Activated CD4-positive, alpha-beta memory T cell treated with anti-CD3 and anti-CD28 coated beads, Interleukin-2, amount 10 ng/mL, durations not matched to agents 7 days and 5 days (primary cell): ENCODE measurements at places on chromosomes 4 and X.
A peak's percentile ranks its signal among the peaks of the same experiment; 100 is the strongest.

- H3K36me3 ChIP-seq, result no peaks in the 10 kb centered on the region
- H3K27me3 ChIP-seq, result no peaks in the 10 kb centered on the region
- peak; percentile 16 for DNase-seq
- no peak overlapping the region for H3K27ac ChIP-seq
- peak overlapping the region; percentile 61 for H3K4me3 ChIP-seq
These were observed 36.4 kb upstream of the RBM41 start for GRCh38 chrX:107154787-107155620.

GRCh38 chr4:78776729-78777575, 802 bp downstream of the BMP2K start:
- H3K4me3 ChIP-seq, result peak overlapping the region; percentile 84
- peak; percentile 63 for DNase-seq

DNA sequence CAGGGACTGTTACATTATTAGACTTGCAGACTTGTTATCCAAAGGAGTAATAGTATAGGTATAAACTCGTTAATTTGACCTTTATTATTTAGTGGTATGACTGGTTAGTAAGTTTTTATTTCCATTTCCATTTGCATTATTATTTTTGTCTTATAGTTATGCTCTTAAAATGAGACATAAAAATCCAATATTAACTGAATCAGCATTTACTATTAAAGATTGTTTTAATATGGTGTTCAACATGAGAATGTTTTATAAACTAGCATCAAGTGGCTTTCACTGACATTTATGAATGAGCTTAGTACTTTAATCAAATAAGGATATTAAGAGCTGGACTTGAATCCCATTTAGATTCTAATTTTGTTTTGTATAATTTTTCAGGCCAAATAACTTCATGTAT, 228.1 kb upstream of the HAND2 start:
- no peak overlapping the region for H3K27ac ChIP-seq
- no peaks in the 10 kb centered on the region for H3K4me1 ChIP-seq
- H3K36me3 ChIP-seq, result no peaks in the 10 kb centered on the region
- DNase-seq, result no peak
- no peak overlapping the region for H3K4me3 ChIP-seq

GRCh38 chr4:1568855-1569460, 115.2 kb downstream of the FAM53A start:
- no peaks in the 10 kb centered on the region for H3K27me3 ChIP-seq
- DNase-seq, result no peak
- H3K4me1 ChIP-seq, result peaks cover 3% of the 10 kb centered on the region
- no peak overlapping the region for H3K27ac ChIP-seq

GRCh38 chrX:134654398-134655012, 3.8 kb downstream of the PLAC1 start:
- H3K4me1 ChIP-seq, result peaks cover 11% of the 10 kb centered on the region
- H3K4me3 ChIP-seq, result no peak overlapping the region
- H3K27ac ChIP-seq, result no peak overlapping the region
- peak; percentile 14 for DNase-seq
- no peaks in the 10 kb centered on the region for H3K36me3 ChIP-seq

DNA sequence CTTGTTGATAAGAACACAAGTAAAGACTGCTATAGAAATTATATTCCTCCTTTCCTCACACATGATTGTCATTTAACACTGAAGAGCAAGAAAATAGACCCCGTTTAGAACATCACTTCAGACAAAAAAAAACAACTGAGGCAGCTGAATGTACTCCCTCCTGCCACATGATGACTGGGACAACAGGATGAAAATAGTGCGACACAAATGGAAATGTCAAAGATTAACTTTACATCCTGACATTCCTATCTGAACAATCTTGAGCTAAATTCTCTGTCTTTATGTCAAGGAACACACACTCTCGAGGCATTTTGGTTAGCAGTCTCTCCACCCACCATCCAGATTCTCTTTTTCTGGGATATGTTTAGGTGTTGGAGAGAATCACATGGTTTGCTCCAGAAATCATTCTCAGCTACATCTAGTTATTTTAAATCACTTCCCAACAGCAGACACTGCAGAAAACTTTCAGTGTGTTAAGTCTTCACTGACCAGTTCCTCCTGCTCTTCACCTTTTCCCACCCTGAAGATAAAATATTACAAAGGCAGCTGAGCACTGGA, 16.3 kb upstream of the KCNIP4 start:
- no peak overlapping the region for H3K27ac ChIP-seq
- no peaks in the 10 kb centered on the region for H3K4me1 ChIP-seq
- no peak for DNase-seq
- no peaks in the 10 kb centered on the region for H3K27me3 ChIP-seq
- H3K4me3 ChIP-seq, result no peak overlapping the region
- H3K36me3 ChIP-seq, result no peaks in the 10 kb centered on the region

DNA sequence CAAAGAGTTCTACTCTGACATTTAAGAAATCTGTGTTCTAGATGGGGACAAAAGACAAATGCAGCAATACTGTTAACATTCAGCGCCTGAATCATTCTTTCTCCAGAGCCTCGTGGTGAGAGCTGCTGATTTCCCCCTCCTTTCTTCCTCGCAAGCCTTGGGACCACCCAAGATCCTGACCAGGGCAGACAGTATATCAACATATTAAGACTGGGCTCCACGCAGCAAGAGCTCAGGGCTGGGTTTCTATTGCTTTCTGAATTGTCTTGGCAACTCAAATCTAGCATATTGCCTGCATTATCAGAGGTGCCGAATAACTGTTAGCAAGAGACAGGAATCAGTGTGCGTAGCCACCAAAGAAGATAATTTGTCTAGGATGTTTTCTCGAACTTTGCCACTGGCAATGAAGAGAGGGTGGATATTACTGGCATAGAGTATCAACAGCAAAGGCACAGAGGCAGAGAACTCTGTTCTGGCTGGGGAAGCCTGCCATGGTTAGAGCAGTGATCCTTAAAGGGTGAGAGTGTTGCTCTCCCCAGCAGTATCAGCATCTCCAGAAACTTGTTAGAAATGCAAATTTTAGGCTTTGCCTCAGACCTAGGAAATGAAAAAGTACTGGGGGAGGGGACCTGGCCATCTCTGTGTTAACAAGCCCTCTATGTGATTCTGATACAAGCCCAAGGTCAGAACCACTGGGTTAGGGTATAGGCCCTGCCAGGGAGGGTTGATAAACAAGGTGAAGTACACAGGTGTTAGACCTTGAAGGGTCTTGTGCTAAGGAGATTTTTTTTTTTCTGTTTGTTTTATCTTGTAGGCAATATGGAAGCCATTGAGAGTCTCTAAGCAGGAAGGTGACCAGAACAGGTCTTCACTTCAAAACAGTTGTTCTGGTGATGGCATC, 46.2 kb upstream of the MID1IP1 start:
- no peaks in the 10 kb centered on the region for H3K27me3 ChIP-seq
- no peak overlapping the region for H3K4me3 ChIP-seq
- H3K36me3 ChIP-seq, result no peaks in the 10 kb centered on the region
- H3K27ac ChIP-seq, result no peak overlapping the region
- DNase-seq, result no peak

GRCh38 chr4:146545102-146545501, 23.4 kb upstream of the SLC10A7 start:
- H3K4me1 ChIP-seq, result no peaks in the 10 kb centered on the region
- no peaks in the 10 kb centered on the region for H3K36me3 ChIP-seq
- no peak overlapping the region for H3K4me3 ChIP-seq
- DNase-seq, result no peak
- peaks cover 27% of the 10 kb centered on the region for H3K27me3 ChIP-seq
- no peak overlapping the region for H3K27ac ChIP-seq

DNA sequence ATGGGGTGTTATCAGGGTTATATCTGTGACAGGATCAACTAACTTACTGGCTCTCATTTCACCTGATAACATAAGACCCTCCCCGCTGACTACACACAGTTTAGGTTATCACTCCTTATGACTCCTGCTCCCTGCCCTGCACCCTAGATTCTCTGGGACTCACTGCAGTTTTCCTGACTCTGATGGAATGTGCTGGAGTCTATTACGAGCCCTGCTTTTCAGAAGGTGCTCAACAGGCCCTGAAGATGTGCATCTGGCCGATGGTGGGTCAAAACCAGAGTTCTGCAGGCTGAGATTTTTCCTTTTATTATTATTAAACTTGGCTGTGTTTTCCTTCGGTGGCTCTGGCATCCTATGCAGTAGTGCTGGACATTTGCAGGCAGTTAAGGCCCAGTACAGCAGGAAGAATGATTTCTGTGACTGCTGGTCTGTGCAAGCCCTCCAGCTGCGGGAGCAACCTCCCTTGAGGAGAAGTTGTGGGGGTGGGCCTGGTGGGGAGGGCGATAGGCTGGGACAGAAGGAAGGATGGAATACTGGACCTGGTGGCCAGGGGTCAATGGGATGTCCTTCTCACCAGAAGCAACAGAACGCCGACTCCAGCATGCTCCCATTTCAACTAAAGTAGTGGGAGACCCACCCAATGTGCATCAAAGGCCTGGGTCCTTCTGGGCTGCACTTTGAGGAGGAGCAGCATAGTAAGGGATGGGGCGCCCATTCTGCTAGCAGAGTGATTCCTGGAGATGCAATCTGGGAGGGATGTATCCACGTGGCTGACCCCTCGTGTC, 11.0 kb downstream of the SOD3 start:
- no peaks in the 10 kb centered on the region for H3K36me3 ChIP-seq
- H3K27me3 ChIP-seq, result peaks cover 11% of the 10 kb centered on the region
- no peaks in the 10 kb centered on the region for H3K4me1 ChIP-seq
- no peak for DNase-seq

DNA sequence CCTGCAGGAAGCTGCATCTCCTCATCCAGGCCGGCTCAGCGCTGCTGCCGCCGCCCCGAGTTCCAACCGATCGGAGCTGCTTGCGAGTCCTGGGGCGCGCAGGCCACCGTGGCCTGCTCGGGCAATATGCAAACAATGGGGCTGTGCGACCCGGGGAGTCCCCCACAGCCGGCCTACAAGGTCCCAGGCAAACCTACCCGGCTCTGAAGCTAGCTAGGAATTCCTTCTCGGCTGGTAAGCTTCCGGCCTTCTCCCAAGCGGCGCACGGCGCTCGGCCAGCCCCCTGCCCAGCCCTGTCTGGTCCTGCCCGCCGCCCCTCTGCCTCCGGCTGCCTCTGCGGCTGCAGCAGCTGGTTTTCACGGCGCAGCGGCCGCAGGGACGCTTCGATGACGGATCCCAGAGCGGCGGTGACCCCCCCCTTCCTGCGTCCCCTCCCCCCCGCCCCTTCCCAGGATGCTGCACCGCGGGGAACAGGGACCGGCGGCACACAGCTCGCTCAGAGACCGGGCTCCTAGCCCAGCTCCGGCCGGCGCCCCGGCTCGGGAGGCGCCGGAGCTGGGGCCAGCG, 59.4 kb downstream of the TSC22D3 start:
- peak overlapping the region; percentile 89 for H3K27ac ChIP-seq
- peaks cover 60% of the 10 kb centered on the region for H3K4me1 ChIP-seq
- peak overlapping the region; percentile 93 for H3K4me3 ChIP-seq
- DNase-seq, result peak; percentile 30
- no peaks in the 10 kb centered on the region for H3K27me3 ChIP-seq
- H3K36me3 ChIP-seq, result peaks cover 36% of the 10 kb centered on the region

- H3K27me3 ChIP-seq, result no peaks in the 10 kb centered on the region
- H3K27ac ChIP-seq, result no peak overlapping the region
- no peak overlapping the region for H3K4me3 ChIP-seq
- no peaks in the 10 kb centered on the region for H3K4me1 ChIP-seq
These were observed 30.9 kb upstream of the TRPC5 start for GRCh38 chrX:112113460-112113859.

DNA sequence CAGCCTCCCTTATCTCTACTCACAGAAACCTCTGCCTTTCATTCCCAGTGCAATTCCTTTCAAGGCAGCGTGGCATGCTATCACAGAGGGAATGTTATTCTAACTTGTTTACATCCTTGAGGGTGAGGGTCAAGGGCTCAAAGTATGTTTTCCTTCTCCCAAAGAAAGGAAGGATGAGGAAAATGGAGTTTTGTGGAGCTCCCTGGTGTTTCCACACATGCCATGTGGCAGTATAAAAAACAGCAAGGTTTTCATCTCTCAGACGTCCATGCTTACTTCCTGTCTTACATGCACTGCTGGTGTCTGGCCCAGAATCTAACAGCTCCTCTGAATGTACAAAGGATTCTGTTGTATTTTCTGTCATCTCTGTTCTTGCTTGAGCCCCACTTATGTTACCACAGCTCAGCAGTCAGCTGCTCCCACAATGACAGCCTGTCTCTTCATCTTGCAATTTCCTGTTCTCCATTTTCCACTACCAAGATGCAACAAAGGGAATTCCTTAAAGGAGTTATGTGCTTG, 128.0 kb downstream of the SNCA start:
- H3K4me1 ChIP-seq, result no peaks in the 10 kb centered on the region
- H3K36me3 ChIP-seq, result no peaks in the 10 kb centered on the region
- H3K27me3 ChIP-seq, result peaks cover 10% of the 10 kb centered on the region
- no peak for DNase-seq
- H3K4me3 ChIP-seq, result no peak overlapping the region

DNA sequence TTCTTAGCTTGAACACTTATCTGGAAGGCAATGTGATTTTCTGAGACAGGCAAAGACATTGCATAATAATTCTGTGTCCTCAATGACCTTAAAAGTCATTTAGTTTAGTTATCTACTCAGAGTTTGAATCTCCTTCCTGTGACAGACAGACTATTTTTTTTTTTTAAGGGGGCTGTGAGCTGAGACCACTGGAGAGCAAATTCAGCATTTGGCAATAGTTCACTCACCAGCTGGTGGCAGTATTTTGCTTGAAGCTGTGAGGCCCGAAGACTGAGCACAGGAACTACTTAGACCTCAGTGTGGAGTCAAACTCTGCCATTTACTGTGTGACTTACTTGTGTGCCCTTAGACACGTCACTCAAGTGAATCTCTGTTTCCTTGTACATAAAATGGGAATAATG, 22.9 kb upstream of the CPE start:
- H3K4me1 ChIP-seq, result no peaks in the 10 kb centered on the region
- H3K27me3 ChIP-seq, result peaks cover 30% of the 10 kb centered on the region
- H3K4me3 ChIP-seq, result no peak overlapping the region
- H3K27ac ChIP-seq, result no peak overlapping the region
- no peaks in the 10 kb centered on the region for H3K36me3 ChIP-seq

DNA sequence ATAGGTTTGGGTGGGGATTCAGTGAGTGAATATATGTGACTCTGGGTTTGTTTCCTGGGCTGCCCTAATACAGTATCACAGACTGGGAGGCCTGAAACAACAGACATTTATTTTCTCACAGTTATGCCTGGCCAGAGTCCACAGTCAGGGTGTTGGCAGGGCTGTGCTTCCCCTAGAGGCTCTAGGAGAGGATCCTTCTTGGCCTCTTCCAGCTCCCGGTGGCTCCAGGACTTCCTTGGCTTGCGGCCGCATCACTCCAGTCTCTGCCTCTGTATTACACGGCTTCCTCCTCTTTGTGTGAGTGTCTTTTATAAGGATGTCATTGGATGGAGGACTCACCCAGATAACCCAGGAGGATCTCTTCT, 5.2 kb upstream of the JAKMIP1 start:
- peaks cover 16% of the 10 kb centered on the region for H3K36me3 ChIP-seq
- no peak overlapping the region for H3K4me3 ChIP-seq
- H3K27me3 ChIP-seq, result peaks cover 6% of the 10 kb centered on the region
- H3K4me1 ChIP-seq, result peaks cover 15% of the 10 kb centered on the region
- peak; percentile 5 for DNase-seq

DNA sequence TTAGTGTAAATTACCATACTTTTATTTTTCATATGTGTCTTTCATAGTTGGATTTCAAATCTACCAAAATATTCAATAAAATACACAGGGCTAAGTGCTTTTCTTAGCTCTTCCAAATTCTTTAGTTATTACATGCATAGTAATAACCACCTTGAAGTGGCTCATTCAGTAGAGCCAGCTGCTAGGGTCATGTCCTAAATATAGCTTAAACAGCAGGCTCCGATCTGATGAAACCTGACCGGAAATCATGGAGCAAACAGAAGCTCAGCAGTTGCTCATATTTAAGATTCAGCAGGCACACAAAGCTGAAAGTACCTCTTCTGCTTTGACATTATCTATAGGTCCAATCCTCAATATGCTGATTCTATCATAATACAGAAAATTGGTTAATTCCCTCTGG, 1470.4 kb downstream of the ADGRL3 start:
- H3K4me3 ChIP-seq, result no peak overlapping the region
- H3K27ac ChIP-seq, result no peak overlapping the region
- no peaks in the 10 kb centered on the region for H3K27me3 ChIP-seq
- no peak for DNase-seq
- no peaks in the 10 kb centered on the region for H3K4me1 ChIP-seq
